ENCODE measurements at places on chromosomes 1 and 21.
A peak's percentile ranks its signal among the peaks of the same experiment; 100 is the strongest.

DNA sequence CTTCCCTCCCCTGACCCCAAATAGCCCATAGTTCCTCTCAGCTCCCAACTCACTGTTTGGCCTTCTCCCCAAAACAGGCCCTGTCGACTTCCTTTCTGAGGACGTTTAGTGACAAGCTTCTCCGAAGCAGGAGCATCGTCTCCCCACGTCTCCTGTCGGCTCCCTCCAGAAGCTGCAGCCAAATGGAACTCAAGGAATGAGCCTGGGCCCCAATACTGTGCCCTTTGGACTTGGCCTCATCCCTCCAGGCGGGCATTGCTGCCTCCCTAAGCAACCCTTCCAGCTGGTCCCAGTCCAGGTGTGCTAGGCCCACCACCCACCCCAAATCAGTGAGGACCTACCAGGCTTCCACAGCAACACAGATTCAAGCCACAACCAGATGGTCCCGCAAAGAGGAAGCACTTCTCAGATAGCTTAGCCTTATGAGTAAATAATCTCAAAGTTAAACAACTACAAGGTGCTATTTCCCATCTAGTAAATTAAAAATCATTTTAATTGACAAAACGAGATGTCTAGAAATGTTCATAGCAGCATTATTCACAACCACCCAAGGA, 33.0 kb downstream of the ACOT7 start:
- H3K4me3 ChIP-seq, result no peak overlapping the region
- no peaks in the 10 kb centered on the region for H3K27me3 ChIP-seq
- H3K36me3 ChIP-seq, result no peaks in the 10 kb centered on the region
- DNase-seq, result no peak
- H3K4me1 ChIP-seq, result peaks cover 19% of the 10 kb centered on the region

GRCh38 chr1:158212320-158212719, 31.6 kb downstream of the CD1D start:
- H3K4me3 ChIP-seq, result no peak overlapping the region
- H3K36me3 ChIP-seq, result no peaks in the 10 kb centered on the region
- H3K4me1 ChIP-seq, result no peaks in the 10 kb centered on the region
- no peak for DNase-seq
- no peak overlapping the region for H3K27ac ChIP-seq

DNA sequence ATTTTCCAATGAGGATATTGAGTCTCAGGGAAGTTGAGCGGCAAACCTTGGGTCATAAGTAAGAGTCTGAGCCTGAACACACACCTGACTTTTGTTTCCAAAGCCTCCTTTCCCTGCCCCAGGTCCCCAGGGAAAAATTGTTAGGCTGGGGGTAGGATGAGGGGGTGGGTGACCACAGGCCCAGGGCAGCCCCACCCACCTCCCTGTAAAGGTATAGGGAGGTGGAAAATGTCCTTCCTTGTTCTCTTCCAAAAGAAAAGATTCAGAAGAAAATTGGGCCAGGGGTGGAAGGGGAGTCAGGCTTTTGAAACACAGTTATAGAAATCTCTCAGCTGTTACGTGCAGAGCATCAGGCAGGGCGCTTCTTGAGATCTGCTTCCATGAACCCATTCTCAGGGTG, 129.7 kb upstream of the NGF start:
- no peaks in the 10 kb centered on the region for H3K4me1 ChIP-seq
- H3K27me3 ChIP-seq, result no peaks in the 10 kb centered on the region
- no peak overlapping the region for H3K4me3 ChIP-seq
- no peak overlapping the region for H3K27ac ChIP-seq

DNA sequence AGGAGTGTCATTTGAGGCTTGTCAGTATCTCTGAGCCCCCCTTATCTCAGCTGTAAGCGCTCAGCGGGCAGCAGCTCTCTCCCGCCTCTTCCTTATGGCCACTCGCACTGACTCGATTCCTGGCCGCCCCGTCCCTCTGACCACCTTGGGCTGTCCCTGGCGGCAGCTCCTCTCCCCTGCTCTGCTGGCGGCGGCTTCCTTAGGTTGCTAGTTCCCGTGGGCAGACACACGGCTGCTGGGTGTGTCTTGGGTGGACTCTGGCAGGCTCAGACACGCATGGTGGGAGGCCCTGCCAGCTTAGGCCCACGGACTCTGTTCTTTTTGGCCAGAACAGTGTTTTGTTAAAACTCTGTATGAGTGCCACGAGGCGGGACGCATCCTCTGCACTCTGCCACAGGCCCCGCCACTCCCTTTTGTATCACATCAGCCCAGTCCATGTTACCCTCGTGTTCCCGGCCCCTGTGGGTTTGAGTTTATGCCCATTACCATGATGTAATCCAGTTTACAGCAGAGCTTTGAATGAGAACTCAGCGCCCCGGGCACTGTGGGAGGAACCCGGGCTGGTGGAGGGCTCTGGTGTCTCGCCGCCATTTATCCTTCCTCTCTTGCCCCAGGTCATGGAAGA, 45.9 kb downstream of the COQ8A start:
- no peak overlapping the region for H3K27ac ChIP-seq
- DNase-seq, result no peak
- no peak overlapping the region for H3K4me3 ChIP-seq
- no peaks in the 10 kb centered on the region for H3K27me3 ChIP-seq

GRCh38 chr1:31583082-31583994, 7.0 kb downstream of the TINAGL1 start:
- H3K4me3 ChIP-seq, result no peak overlapping the region
- peaks cover 8% of the 10 kb centered on the region for H3K4me1 ChIP-seq
- peak overlapping the region; percentile 93 for H3K27ac ChIP-seq
- no peaks in the 10 kb centered on the region for H3K36me3 ChIP-seq
- peak; percentile 43 for DNase-seq
- H3K27me3 ChIP-seq, result no peaks in the 10 kb centered on the region
